ENCODE measurements at places on chromosomes 6 and 20. TPM values are rescaled to one million over a fixed set of nuclear protein-coding genes. Genes with fewer than 3 reads are reported as not detected.

- DNase-seq = peak; percentile 26
These were observed 14.4 kb upstream of the SLC17A2 start for GRCh38 chr6:25944688-25945574.

DNA sequence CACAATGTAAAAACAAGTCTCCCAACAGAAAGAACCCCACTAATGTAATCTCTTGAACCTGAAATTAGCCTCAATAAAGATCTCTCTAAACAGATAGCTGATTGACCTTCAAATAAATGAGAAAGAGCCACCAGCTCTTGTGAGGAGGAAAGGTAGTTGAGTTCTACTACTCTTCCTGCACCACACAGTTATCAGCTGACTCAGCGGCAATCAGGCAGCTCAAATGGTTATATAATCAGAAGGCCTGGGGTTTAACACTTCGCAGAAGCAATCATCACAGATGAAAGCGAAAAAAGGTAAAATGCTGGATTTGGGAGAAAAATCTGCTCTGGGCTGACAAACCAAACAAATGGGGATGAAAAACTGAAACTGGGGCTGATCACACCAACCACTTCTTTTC is 91.8 kb downstream of the CHD6 start:
- DNase-seq = no peak

- no peak for DNase-seq
These were observed 16.8 kb downstream of the FOXC1 start for GRCh38 chr6:1626481-1626880.

DNA sequence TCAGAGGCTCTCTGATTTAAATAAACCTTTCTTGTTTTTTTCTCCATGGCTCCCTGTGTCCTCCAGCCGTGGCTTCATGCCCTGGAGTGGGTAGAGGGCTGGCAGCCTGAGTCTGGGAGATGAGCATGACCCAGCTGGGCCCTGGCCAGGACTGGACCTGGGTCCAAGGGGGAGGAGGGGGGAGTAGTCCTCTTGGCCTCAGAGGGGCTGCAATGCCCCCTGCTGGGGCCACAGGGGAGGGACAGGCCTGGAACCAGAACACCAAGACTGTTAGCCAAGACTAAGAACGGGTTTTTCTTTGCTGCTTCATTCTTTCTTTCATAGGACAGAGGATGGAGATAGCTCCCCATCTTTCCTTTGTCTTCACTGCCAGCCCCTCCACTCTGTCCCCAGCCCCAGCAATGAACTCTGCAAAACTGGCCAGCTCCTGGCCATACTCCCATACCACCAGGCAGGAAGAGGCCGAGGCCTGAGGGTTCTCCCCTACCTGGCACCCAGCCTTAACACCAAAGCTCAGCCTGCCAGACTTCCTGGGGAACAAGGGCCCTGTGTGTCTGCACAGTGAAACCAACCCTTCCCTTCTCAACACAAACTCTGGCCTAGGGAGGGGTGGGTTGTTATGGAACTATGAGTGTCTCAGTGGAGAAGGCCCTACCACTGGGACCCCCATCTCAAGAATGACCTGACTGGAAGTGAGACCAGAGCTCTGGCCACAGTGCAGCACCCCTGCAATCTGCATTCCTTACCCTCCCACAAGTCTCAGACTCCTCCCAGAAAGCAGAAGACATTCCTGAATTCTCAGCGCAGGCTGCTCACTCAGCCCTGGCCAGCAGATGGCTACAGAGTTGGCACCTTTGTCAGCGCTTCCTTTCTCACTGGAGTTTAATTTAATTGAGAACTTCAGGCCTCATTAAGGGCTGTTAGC is 11.0 kb downstream of the SLC29A1 start:
- peak; percentile 33 for DNase-seq

ECT2L gene
- total RNA-seq = not detected

Data from activated naive CD8-positive, alpha-beta T cell treated with anti-CD3 and anti-CD28 coated beads for 36 hours (primary cell).